Neural crest cell (in vitro differentiated cells): ENCODE measurements at places on chromosomes 1 and 21. TPM values are rescaled to one million over a fixed set of nuclear protein-coding genes. Genes with fewer than 3 reads are reported as not detected.

Gene IL19
- not detected in 2 replicates for total RNA-seq

Gene LCE3D
- total RNA-seq, result not detected in 2 replicates

Gene ZBTB8A
- total RNA-seq, result 9.8 and 10.1 TPM in 2 replicates

Gene KIF14
- 22.0 and 23.7 TPM in 2 replicates for total RNA-seq

Gene YY1AP1
- 53.9 and 54.5 TPM in 2 replicates for total RNA-seq

Gene ACTL8
- total RNA-seq, result not detected in 2 replicates

- peaks cover 10% of the 10 kb centered on the region for H3K4me1 ChIP-seq
- peaks cover 3% of the 10 kb centered on the region for H3K27me3 ChIP-seq
- no peak overlapping the region for H3K4me3 ChIP-seq
Observed at GRCh38 chr21:36076878-36077655, 7.2 kb downstream of the CBR1 start.

GRCh38 chr1:232909752-232910151 lies 40.7 kb upstream of the NTPCR start:
- H3K27ac ChIP-seq, result no peak overlapping the region
- no peak for DNase-seq
- H3K4me1 ChIP-seq, result no peaks in the 10 kb centered on the region
- H3K4me3 ChIP-seq, result no peak overlapping the region
- no peaks in the 10 kb centered on the region for H3K36me3 ChIP-seq

- H3K4me3 ChIP-seq, result no peak overlapping the region
- no peak overlapping the region for H3K27ac ChIP-seq
- DNase-seq, result no peak
- peaks cover 10% of the 10 kb centered on the region for H3K4me1 ChIP-seq
Observed at GRCh38 chr1:40684669-40685068, 6.8 kb upstream of the NFYC start.

GRCh38 chr1:168243198-168243597 lies 17.4 kb downstream of the SFT2D2 start:
- DNase-seq, result no peak
- no peak overlapping the region for H3K4me3 ChIP-seq
- peaks cover 4% of the 10 kb centered on the region for H3K4me1 ChIP-seq
- no peaks in the 10 kb centered on the region for H3K27me3 ChIP-seq
- H3K27ac ChIP-seq, result no peak overlapping the region

- H3K4me3 ChIP-seq, result no peak overlapping the region
- no peak for DNase-seq
- no peaks in the 10 kb centered on the region for H3K27me3 ChIP-seq
- peaks cover 15% of the 10 kb centered on the region for H3K4me1 ChIP-seq
Observed at GRCh38 chr1:91928026-91928425, 21.2 kb upstream of the BRDT start.

DNA sequence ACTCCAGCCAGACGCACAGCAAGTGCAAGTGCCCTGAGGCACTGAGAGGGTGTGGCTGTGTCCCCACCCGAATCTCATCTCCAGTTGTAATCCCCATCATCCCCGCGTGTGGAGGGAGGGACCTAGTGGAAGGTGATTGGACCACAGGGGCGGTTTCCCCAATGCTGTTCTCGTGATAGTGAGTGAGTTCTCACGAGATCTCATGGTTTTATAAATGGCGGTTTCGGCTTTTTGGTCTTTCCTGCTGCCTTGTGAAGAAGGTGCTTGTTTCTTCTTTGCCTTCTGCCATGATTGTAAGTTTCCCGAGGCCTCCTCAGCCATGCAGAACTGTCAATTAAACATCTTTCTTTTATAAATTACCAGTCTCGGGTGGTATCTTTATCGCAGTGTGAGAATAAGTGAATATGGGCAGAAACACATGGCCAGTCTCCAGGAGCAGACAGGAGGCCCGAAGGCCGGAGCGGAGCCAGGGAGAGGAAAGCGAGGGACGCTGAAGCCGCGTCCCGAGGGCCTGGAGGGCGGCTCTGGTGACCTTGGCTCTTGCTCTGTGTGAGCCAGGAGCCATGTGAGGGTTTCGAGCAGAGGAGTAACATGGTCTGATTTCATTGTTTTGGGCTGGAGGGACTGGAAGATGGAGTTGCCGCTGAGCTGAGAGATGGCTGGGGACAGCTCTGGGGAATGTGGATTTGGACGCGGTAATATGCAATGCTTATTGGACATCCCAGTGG lies 76.0 kb upstream of the C1orf174 start:
- peaks cover 6% of the 10 kb centered on the region for H3K4me1 ChIP-seq
- no peak for DNase-seq
- H3K27ac ChIP-seq, result no peak overlapping the region
- H3K4me3 ChIP-seq, result no peak overlapping the region
- H3K27me3 ChIP-seq, result peaks cover 7% of the 10 kb centered on the region
- no peaks in the 10 kb centered on the region for H3K36me3 ChIP-seq

DNA sequence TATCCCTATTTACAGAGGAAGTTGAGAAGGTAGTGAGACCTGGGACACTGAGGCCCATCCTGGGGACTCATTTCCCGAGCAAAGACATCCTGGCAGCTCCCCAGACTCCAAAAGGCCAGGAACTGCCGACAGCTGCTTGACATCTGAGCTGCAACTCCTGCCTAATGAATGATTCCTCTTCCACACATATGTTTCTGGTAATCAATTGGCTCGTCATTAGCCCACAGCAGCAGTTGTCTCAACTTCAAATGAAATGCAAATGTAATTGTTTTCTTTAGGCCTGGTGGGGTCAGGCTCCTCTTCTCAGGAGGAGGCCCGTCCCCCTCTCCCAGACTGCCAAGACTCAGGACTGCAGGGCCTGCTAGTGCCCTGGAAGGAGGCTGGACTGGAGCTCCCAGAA lies 61.8 kb upstream of the DISP3 start:
- H3K27ac ChIP-seq, result peak overlapping the region; percentile 12
- H3K36me3 ChIP-seq, result no peaks in the 10 kb centered on the region
- H3K4me3 ChIP-seq, result no peak overlapping the region
- H3K27me3 ChIP-seq, result peaks cover 17% of the 10 kb centered on the region

DNA sequence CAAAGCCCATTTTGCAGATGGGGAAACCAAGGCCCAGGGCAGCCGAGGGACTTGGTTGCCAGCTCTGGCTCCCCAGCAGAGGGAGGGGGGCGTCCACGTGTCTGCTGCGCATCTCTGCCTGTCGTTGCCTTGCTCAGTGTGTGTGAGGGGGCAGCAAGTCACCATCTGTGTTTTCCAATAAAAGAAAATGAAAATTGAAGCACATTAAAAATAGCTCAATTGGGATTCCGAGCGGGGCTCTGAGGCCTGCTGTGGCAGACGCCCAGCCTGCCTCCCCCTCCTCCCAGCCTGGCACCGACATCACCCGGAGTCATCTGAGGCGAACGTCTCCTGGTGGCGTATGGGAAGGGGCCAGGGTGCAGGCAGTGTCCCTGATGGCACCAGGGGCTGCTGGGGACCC lies 51.2 kb downstream of the EPHB2 start:
- no peaks in the 10 kb centered on the region for H3K4me1 ChIP-seq
- H3K27me3 ChIP-seq, result no peaks in the 10 kb centered on the region
- no peak overlapping the region for H3K27ac ChIP-seq
- H3K36me3 ChIP-seq, result no peaks in the 10 kb centered on the region

GRCh38 chr1:77556045-77556444 lies 126.4 kb downstream of the ZZZ3 start:
- DNase-seq, result no peak
- H3K4me1 ChIP-seq, result no peaks in the 10 kb centered on the region
- H3K27ac ChIP-seq, result no peak overlapping the region
- H3K36me3 ChIP-seq, result peaks cover 10% of the 10 kb centered on the region

- H3K4me1 ChIP-seq, result peaks cover 13% of the 10 kb centered on the region
- no peak overlapping the region for H3K4me3 ChIP-seq
Observed at GRCh38 chr1:224387943-224388342, 31.3 kb downstream of the CNIH4 start.

DNA sequence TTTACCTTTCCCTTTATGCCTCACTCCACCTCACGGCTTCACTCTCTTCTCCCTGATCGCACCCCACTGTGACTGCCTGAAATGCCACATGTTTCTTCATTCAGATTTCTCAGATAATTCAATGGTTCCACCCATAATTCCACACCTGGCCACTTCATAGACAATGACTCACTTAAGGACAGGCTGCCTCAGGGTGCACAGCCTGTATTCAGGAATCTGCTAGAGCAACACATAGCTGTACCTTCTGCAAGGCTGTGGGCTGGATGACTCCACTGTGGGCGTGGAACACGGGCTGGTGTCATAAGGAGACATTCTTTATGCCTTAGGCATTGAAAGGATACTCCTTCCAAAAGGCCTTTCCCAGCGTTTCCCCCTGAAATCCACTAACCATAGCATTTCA lies 36.1 kb downstream of the L1TD1 start:
- peaks cover 2% of the 10 kb centered on the region for H3K36me3 ChIP-seq
- no peaks in the 10 kb centered on the region for H3K27me3 ChIP-seq
- DNase-seq, result no peak
- H3K4me3 ChIP-seq, result no peak overlapping the region
- H3K4me1 ChIP-seq, result peaks cover 23% of the 10 kb centered on the region

- H3K27ac ChIP-seq, result no peak within 1 kb of the TSS
- H3K36me3 ChIP-seq, result no peaks in the 10 kb centered on the region
- no peak for DNase-seq
- peaks cover 29% of the 10 kb centered on the region for H3K27me3 ChIP-seq
Observed at GRCh38 chr1:56819387-56819899, at the start of gene FYB2. Gene FYB2, minus strand, starts transcription at chr1:56819404. Its CDS starts 114 bp downstream, at chr1:56819290.

DNA sequence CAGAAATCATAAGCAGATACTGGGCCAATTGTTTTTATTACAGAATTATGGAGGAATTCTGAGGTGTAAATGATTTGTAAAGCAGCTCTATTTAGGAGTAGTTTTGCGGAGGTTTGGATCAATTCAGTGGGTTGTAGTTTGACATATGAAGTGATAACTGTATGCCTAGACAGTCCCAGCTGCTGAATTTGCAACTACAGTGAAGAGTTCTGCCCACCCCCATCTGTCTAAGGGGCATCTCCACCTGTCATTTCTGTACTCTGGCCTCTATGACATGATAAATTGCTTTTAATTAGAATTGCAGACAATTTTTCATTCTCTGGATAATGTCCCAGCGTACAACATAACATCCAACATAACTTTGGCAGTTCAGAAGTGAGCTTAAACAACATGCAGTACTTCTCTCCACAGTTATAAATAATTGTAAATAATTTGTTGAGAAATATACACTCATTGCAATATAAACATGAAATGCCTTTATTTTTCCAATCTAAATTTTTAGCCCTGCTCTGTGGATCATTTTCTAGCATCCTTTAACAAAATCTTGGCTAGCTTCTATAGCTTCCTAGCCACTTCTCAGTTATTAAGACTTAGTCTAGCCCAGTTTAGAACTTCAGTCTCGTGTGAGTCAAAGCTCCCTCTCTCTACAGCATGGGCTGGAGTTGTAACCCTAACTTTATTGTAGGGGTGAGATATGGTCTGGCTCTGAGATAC lies 52.3 kb downstream of the PDE4B start:
- no peaks in the 10 kb centered on the region for H3K4me1 ChIP-seq
- no peak overlapping the region for H3K4me3 ChIP-seq
- H3K27ac ChIP-seq, result no peak overlapping the region
- H3K27me3 ChIP-seq, result no peaks in the 10 kb centered on the region

- peak overlapping the region; percentile 65 for H3K27ac ChIP-seq
- no peak overlapping the region for H3K4me3 ChIP-seq
- H3K4me1 ChIP-seq, result peaks cover 10% of the 10 kb centered on the region
- peaks cover 2% of the 10 kb centered on the region for H3K27me3 ChIP-seq
Observed at GRCh38 chr1:170494369-170494768, 37.6 kb upstream of the GORAB start.

DNA sequence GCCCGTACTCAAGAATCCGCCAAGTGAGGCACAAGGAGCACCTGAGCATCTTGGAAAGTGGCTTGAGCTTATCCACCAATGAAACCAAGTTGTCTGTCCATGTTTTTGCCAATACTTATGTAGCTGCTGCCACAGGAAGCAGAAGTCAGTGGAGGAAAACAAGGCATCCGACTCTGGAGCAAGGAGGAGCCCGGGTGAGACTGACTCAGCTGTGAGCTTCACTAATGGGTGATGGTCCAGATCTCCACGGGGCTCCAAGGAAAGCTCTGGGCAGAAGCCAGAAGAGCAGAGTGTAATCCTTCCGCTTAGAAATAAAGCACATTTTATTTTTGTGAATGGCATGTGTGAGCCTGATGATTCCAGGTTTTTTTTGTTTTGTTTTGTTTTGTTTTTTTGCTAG lies 12.3 kb upstream of the SSR2 start:
- H3K27me3 ChIP-seq, result no peaks in the 10 kb centered on the region

DNA sequence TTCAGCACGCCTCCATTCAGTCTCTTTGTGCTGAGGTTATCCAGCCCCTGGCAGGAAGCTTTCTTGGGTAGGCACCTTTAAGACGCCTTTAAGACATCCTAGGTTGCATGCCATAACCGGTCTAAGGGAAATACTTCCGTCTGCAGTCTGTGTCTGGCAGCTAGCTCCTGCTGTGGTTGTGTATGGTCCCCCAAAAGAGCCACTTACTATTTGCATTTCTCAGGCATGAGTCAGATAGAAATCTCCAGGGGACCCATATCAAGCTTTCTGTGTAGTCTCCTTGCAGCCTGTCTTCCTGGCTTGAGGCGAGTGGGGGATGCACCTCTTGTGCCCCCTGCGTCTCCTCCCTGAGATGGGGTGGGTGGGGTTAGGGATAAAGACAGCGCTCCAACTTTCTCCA lies 10.0 kb upstream of the RYR2 start:
- no peaks in the 10 kb centered on the region for H3K4me1 ChIP-seq
- H3K36me3 ChIP-seq, result no peaks in the 10 kb centered on the region
- DNase-seq, result no peak

DNA sequence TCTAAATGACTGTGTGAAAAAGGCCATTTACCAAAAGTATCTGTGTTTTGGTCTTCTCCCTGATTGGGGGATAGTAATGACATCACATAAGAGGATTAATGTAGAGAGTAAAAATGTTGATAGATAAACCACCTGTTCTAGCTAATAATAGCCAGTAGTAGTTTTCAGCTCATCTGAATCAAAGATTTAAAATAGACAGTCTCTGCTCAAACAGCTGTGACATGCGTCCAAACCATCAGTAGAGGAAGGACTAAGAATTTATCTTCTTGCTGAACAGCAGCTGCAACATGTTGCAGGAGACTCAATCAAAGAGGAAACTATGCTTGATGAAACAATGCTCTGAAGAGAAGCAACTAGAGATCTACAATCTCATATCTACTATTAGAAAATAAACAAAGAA lies 21.4 kb downstream of the TMPRSS15 start:
- no peaks in the 10 kb centered on the region for H3K4me1 ChIP-seq
- no peak overlapping the region for H3K4me3 ChIP-seq
- no peak for DNase-seq
- no peak overlapping the region for H3K27ac ChIP-seq

- peaks cover 24% of the 10 kb centered on the region for H3K4me1 ChIP-seq
- H3K4me3 ChIP-seq, result no peak overlapping the region
- H3K27ac ChIP-seq, result no peak overlapping the region
- DNase-seq, result no peak
- no peaks in the 10 kb centered on the region for H3K27me3 ChIP-seq
Observed at GRCh38 chr21:38486221-38486620, 12.1 kb downstream of the ERG start.

- DNase-seq, result no peak
- H3K4me1 ChIP-seq, result peaks cover 14% of the 10 kb centered on the region
- H3K36me3 ChIP-seq, result no peaks in the 10 kb centered on the region
- H3K4me3 ChIP-seq, result no peak overlapping the region
- no peak overlapping the region for H3K27ac ChIP-seq
Observed at GRCh38 chr1:29981586-29982239, 741.7 kb downstream of the MATN1 start.

GRCh38 chr1:116261227-116261626 lies 111.8 kb upstream of the ATP1A1 start:
- no peak overlapping the region for H3K4me3 ChIP-seq
- DNase-seq, result no peak
- no peaks in the 10 kb centered on the region for H3K36me3 ChIP-seq
- H3K4me1 ChIP-seq, result peaks cover 14% of the 10 kb centered on the region

- no peaks in the 10 kb centered on the region for H3K36me3 ChIP-seq
- peaks cover 4% of the 10 kb centered on the region for H3K4me1 ChIP-seq
- DNase-seq, result no peak
- H3K27me3 ChIP-seq, result no peaks in the 10 kb centered on the region
- no peak overlapping the region for H3K27ac ChIP-seq
- no peak overlapping the region for H3K4me3 ChIP-seq
Observed at GRCh38 chr1:217014066-217014465, 290.8 kb upstream of the ESRRG start.
